Germinal center (tissue), 1 donor: ENCODE measurements at places on chromosomes 11 and 22.

DNA sequence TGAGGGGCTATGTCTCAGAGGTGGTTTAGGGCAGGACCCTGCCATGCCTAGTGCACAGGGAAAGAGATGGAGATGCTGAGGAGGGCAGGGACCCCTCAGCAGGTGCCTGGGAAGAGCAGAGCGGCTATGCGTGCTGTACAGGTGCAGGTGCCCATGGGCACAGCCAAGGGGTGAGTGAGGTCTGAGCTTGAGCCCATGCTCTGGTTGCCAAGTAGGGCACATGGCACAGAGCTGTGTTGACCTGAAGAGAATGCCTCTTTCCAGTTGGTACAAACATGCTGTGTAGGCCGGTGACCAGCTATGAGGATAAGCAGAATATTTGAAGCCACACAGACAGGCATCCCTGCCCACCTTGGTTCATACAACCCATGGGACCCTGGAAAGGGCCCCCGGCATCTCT, 65.8 kb upstream of the NECTIN1 start:
- DNase-seq = no peak

DNA sequence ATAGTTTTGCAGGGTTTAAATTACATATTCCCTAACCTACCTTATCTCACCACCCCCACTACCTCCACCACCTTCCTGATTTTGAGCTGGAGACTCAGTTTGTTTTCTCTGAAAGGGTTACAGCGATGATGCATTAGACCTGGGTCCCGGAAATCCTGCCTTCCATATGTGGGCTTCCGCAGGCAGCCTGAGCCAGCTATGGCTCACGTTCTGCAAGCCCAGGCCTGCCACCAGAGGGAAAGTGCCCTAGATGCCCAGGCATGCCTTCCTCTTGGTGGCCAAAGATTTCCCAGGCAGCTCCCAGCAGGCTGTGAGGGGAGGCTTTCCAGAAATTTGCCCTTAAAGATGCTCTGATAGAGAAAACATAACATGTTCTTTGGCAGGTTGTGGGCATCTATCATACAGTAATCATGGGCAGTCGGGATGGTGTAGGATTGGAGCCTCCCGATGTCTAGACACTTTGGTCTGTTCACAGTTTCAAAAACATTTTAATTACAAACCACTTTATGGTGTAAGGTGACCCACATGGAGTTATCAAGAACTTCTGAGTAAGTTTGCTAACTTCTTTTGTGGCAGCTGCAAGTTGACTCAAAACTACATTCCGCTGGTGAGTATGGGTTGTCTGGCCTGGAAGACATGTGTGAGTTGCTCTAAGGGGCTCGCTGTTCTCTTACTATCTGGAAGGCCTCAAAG, 79.3 kb downstream of the MICAL2 start:
- no peak for DNase-seq

GRCh38 chr11:116955949-116956348, 118.5 kb upstream of the APOA1 start:
- no peak for DNase-seq

- no peak for DNase-seq
Observed at GRCh38 chr11:132196928-132197327, 826.5 kb downstream of the NTM start.
